Left hindlimb (tissue), 1 donor: ENCODE measurements at places on chromosomes 7 and 10.

DNA sequence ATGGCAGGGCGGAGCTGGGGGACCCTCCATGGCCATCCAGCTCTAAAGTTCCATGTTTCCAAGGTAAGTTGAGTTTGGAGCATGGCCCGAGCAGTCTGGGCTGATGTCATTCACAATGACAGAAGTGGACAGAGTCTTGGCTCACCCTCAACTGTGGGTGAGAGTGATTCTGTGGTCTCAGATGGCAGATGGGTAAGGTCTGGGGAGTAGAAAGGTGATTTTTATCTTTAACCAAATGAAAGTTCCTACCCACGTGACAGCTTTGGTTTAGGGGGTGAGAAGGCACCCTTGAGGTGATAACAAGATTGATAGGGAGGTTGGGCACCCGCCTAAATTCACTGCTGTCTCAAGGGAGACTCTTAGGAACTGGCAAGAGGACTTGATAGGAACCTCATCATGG, 57.6 kb upstream of the PDZD8 start:
- no peak for DNase-seq

GRCh38 chr7:137871170-137871915, 24.6 kb upstream of the DGKI start:
- DNase-seq, result no peak

- no peak for DNase-seq
Observed at GRCh38 chr7:28747854-28748253, 210.3 kb downstream of the TRIL start.

GRCh38 chr7:150781103-150781502, 19.1 kb downstream of the TMEM176B start:
- no peak for DNase-seq

DNA sequence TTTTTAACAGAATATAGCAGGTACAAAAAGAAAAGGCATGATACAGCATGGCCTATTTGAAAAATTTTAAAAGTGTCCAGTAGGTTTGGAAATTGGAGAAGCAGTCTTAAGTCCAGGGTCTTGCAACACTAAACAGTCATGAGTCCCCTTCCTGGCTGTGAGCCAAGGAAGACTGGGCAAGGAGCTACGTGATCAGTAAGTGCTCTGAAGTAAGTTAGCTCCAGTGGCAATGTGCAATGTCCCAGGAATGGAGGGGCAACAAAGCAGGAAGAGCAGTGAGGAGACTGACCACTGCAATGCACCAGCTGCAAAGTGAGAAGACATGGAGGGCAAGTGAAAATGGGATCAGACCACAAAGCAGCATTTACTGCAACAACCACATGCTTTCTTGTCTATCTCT, 72.9 kb upstream of the GRID1 start:
- DNase-seq, result no peak

DNA sequence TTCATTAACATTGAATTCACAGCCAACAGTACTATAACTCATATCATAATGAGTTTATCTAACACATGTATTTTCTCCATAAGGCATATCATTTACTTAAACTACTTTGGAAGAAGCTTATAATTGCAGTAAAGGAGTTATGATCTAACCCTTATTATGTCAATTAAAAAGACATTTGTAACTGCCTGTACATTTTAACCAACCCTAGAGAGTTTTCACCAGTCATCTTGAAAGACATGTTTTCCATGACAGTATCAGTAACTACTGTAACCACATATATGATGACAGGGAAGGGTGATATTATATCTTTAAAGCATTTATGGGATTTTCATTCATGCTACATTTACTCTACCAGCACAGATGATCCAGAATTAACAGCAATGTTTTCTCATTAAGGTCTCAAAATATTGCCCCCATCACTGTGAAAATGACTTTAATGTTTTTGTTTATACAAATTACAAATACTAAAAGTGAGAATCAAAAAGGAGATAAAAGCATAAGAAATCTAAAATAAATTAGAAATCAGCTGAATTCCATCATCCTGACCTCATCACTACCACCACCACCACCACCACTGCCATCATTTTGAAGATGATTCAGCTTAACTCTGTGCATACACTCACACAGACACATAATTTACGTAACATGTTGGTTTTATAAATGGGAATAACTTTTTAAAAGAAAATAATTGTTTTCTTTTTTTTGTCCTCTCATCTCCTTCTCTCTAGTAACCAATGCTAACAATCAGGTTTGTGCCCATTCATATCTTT, 53.6 kb downstream of the MKLN1 start:
- no peak for DNase-seq

DNA sequence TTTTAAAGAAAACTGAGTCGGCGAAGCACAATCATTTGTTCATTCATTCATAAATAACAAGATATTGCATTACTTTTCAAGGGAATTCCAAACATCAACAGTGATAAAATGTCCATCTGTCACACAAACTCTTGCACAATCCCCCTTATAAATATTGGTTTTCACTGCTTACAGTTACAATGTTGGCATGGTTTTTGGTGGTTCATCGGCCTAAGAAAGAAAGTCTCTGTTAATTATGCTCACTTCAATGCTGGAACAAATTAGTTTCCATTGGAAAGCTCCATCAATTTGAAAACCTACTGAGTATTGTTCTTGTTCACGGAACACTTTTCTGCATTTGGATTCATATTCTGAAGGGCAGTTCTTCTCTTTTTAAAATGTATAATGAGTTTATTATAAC, 188.5 kb downstream of the JAZF1 start:
- DNase-seq, result no peak
